Stimulated activated CD4-positive, alpha-beta T cell treated with anti-CD3 and anti-CD28 coated beads, Interleukin-1b, Interleukin-23, amount 100 ng/mL, for 24 hours (primary cell): ENCODE measurements at places on chromosomes 12 and 14.

GRCh38 chr12:126457776-126458175 is 1392.5 kb downstream of the AACS start:
- no peak for DNase-seq

- no peak for DNase-seq
Observed at GRCh38 chr12:118501489-118501888, 125.1 kb downstream of the SUDS3 start.

GRCh38 chr14:31126680-31127079 is 80.9 kb downstream of the HECTD1 start:
- DNase-seq = no peak

DNA sequence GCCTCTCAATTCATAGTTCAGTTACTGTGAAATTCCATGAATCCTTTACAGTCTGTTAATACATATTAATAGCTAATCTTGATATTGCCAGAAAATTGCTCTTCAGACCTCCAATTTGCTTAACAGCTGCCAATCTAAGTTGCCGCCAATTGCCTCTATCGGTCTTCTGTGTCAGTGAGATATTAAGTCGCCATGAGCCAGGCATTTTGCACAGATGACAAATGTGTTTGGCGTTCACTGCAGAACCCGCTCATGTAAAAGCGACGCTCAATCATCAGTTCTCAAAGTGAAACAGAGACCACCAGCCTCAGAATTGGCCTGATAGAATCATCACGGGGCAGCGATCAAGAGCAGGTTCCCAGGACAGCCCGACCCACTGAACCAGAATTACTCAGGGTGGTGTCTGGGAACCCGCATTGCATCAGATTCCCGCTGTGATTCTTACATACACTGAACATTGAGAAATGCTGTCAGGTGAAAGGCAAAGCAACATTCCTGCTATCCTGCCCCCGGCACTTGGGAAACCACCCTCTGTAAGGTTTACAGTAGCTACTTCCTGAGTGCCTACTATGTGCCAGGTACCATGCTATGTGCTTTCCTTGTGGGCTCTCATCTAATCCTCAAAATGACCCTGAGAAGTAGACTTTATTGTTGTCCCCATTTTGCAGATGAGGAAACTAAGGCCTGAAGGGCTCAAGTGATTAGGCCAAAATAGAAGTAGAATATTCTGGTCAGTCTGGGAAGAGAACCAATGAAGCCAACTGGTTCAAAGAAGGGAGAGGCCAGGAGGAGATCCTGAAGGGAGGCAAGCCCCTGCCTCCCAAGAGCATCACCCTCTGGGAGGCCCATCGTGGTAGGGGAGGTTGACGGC is 216.4 kb downstream of the SLC41A2 start:
- DNase-seq = no peak

DNA sequence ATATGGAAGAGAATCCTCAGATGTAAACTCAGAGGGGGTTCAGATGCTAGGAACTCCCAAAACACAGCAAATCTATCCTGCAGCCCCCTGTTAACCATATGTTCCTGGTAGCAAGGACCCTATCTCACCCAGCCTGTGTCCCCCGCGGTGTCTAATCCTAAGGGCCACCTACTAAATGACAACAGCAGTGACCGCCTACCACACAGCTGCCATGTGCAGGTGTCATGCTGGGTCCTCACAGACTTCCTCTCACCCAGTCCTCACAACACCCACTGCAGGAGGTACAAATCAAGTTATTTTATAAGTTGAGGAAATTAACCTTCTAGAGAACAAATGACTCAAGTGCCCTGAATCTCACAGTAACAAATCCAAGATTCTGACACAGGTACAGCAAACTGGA is 73.9 kb downstream of the ITPK1 start:
- no peak for DNase-seq

DNA sequence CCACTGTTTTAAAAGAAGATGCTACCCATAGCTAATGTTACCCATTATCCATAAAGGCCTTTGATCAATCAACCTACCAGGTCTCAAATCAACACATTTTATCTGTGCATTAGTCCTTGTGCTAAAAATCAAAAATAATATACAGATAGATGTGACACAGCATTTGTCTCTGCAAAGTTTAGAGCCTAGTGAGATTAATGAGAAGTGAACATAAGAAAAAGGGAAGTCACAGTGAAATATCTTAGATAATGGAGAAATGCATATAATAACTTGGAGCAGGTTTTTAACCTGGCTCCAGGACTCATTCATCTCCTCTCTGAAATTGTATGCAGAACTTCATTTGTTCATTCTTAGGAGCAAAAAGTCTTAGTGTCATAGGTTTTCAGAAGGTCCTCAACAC is 7.2 kb downstream of the PDE3A start:
- no peak for DNase-seq

GRCh38 chr12:100372853-100373640 is 16.2 kb downstream of the SLC17A8 start:
- DNase-seq = no peak

GRCh38 chr12:104737791-104738301 is 220.2 kb downstream of the SLC41A2 start:
- no peak for DNase-seq

GRCh38 chr12:27534765-27535161 is 10.8 kb downstream of the PPFIBP1 start:
- no peak for DNase-seq

GRCh38 chr14:24665440-24665991 is 31.5 kb upstream of the GZMB start:
- no peak for DNase-seq

GRCh38 chr12:122825773-122826724 is 9.2 kb upstream of the HIP1R start:
- no peak for DNase-seq

DNA sequence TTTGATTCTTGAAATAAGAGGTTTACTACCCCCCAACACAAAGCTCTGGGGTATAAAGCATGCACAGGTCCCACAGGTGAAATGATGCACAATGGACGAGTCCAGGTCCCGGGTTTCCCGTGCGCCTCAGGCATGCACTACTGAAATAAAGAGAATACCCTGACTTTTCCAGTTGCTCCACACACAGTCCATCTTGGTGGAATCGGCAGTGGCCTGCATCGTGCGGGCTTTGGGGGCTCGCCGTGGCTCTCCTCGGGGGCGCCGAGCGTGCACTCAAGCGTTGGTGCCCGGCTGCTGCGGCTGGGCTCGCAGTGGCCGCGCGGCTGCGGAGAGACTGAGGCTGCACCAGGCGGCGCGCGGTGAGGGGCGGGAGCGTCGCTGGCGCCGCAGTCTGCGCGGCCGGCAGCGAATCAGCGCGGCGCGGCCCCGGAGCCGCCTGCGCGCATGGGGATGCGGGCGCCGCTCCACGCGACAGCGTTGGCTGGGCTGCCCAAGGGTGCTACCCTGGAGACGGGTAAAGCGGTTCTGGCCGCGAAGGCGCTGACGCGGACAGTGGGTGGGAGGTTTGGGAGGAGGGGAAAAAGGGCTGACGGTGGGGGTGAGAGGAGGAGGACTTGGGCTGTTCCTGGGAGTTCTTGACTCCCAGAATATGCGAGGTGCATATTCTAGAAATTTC is 53.8 kb upstream of the CCDC175 start:
- no peak for DNase-seq

- peak; percentile 4 for DNase-seq
Observed at GRCh38 chr12:81758421-81759189, 545 bp downstream of the PPFIA2 start.

- no peak for DNase-seq
Observed at GRCh38 chr12:21054334-21054733, 76.7 kb upstream of the SLCO1B1 start.

- DNase-seq = no peak
Observed at GRCh38 chr14:37114002-37114401, 58.4 kb downstream of the SLC25A21 start.

- DNase-seq = no peak
Observed at GRCh38 chr14:43765474-43765873, 741.6 kb downstream of the FSCB start.

DNA sequence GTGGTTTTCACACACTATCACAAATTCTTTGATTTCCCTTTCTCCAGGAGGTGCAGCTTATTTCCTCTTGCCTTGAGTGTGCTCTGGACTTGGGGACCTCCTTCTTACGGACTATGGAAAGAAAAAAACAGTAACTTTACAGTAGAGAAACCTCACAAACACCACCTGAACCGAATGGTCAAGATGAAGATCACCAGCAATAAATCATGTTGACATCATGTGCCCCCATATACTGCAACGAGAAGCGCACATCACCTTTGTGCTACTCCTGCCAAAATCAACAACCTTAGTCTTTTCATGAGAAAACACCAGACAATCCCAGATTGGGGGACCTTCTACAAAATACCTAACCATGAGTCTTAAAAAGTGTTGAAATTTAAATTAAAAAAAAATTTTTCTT is 13.3 kb upstream of the NYNRIN start:
- no peak for DNase-seq

GRCh38 chr14:102097441-102098135 is 10.7 kb upstream of the HSP90AA1 start:
- no peak for DNase-seq

- DNase-seq = peak; percentile 18
Observed at GRCh38 chr12:126069549-126070165, 1004.4 kb downstream of the AACS start.

GRCh38 chr14:76328457-76329137 is 47.3 kb upstream of the ESRRB start:
- DNase-seq = no peak

DNA sequence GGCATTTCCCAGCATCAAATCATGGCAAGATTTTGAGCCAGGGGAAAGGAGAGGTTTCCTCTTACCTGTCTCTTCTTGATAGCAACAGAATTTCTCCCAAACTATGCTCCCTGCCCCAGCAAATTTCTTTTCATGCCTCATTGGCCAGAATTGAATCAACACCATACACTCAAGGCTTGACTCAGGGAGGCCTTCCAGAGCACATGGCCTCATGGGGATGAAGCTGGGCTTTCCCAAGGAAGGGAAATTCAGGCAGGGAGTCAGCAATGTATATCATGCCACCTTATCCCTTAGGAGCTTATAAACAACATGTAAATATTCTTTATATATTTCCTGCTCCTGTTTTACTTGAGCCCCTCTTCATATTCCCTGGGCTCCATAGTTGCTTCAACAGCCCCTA is 62.1 kb downstream of the ARF6 start:
- no peak for DNase-seq

DNA sequence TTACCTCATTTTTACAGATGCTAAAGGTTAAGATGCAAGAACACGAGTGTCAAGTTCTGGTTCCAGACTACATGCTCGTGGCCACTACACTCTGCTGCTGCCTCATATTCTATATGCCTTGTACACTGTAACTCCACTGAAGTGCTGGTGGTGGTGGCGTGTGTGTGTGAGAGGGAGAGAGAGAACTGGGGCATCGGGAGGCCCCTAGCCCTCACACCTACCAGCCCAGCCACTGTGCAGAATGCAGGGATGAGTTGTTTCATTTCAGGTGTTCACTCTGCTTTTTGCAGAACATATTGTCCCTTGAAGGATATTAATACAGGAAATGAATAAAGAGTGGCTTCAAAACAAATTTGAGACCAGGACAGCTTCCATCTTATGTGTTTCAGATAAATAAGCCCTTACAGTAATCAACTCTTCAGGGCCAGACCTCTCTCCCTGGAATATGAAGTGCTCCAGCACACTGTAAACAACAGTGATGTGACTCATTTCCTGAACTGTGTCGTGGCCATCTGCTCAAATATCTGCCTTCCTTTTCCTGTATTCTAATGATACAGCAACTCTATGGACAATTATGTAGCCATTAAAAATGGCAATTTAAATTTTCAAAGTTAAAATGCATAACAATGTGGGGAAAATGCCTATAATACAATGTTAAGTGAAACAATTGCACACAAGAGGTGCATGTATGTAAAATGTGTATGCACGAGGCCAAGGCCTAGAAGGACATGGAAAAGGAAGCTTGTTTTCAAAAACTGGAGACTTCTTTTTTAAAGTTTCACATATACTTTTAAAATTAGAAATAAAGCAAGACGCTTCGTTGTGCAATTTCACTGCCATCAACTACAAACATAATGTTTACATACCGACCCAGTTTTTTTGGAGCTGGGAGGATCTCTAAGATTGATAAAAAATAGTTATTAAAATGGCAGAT is 215.4 kb downstream of the PELI2 start:
- no peak for DNase-seq

DNA sequence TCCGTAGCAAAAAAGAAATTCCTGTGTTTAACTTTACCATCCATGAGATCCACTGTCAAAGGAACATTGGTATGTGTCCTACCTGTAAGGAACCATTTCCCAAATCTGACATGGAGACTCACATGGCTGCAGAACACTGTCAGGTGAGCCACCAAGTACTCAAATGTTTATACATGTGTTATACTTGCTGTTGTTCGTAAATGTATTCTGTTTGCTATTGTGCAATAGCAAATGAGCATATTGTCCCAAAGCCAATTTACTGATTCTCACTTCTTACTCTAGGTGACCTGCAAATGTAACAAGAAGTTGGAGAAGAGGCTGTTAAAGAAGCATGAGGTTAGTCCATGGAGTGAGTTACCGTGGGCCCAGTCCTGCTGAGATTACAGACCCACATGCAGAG is 9.4 kb downstream of the TRAFD1 start:
- DNase-seq = no peak

DNA sequence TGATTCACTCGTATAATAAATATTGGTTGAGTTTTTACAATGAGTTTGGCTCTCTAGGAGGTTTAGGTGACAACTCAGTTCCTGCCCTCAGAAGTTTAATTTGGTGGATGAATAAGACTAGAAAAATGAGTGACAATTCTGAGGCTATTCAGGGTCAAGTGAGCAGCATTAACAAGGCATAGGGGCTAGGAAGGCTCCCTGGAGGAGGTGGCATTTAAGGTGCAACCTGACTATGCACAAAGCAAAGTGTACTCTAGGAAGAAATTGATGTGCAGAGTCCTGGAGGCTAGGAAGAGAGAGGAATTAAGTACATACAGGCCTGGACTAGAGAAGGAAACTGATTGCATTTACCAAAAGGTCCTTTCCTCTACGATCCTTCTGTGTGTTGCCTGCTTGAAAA is 440.3 kb downstream of the MED13L start:
- no peak for DNase-seq

GRCh38 chr12:54352891-54353874 is 11.1 kb downstream of the GPR84 start:
- DNase-seq = no peak

DNA sequence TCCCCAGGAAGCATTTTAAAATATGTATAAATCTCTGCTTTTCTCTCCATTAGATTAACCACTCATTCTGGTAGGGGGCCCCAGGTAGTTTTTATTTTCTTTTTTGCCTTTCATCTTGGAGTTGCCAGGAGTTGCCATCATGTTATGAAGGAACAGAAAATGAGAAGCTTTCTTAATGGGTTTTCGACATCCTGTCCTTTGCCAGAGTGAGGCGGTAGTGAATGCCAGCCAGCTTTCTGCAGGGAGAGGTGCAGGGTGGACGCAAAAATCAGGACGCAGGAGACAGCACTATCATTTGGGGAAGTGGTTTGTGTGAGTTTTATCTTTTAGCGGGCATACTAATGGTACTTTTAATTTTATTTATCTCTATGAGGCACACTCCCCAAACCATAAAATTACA is 1.7 kb downstream of the RASSF8 start:
- DNase-seq = no peak

DNA sequence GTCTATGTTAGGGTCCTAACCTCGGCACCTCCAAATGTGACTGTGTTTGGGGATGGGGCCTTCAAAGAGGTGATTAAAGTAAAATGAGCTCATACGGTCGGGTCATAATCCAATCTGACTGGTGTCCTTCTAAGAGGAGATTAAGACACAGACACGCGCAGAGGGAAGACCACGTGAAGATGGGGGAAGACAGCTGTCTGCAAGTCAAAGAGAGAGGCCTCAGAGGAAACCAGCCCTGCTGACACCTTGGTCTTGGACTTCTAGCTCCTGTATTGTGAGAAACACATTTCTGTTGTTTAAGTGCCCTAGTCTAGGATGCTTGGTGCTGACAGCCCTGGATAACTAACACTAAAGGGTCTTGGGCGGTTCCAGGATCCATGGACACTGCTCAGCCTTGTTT is 109.6 kb downstream of the DICER1 start:
- no peak for DNase-seq
